Stimulated activated CD4-positive, alpha-beta T cell treated with anti-CD3 and anti-CD28 coated beads, Interleukin-15, amount 100 ng/mL, for 48 hours (primary cell): ENCODE measurements at places on chromosomes 6 and 20.

DNA sequence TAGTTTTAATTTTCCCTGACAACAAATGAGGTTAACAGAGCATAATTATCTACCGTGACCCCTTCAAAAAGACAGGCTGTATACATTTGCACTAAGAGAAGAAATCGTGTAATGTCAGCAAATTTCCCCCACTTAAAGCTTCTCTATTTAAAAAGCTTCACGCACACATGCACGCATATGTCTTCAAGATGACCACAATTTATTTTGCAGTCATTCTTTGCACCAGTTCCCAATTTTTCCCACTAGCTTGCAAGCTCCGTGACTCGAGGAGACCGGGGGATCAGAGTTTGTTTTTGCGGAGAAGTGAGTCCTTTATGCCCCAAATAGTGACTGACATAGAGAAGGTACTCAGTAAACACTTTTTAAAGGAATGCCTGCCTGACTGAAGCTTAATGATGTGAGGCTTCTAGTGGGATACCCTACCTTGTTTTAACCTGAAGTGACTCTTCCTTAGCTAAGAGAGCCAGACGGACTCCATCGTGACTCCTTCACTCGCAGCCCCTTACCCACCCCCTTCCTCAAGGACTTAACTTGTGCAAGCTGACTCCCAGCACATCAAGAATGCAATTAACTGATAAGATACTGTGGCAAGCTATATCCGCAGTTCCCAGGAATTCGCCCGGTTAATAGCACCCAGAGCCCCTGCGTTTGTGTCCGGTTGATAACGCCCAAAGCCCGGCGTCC is 9.3 kb upstream of the NQO2 start:
- DNase-seq: no peak

GRCh38 chr20:58980711-58981627 is at the start of gene NELFCD:
Gene NELFCD (plus strand): TSS chr20:58981256. CDS start chr20:58981310, 54 bp downstream.
- peak; percentile 66 for DNase-seq

DNA sequence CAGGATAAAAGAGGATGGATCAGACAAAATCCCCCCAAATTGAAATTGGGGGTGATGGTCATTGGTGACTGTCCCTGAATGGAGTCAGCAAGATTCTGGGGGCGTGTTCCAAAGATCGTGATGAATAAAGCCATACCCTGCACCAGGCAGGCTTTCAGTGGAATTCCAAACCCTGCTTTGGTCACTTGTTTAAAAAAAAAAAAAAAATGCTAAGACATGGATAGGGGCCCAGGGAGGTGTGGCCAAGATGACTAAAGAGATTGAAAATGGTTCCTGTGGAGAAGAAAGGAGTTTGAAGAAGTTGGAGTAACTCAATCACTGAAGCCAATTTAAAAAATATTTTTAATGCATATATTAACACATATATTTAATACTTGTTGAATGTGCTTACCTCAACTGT is 161.4 kb upstream of the KCNG1 start:
- no peak for DNase-seq

DNA sequence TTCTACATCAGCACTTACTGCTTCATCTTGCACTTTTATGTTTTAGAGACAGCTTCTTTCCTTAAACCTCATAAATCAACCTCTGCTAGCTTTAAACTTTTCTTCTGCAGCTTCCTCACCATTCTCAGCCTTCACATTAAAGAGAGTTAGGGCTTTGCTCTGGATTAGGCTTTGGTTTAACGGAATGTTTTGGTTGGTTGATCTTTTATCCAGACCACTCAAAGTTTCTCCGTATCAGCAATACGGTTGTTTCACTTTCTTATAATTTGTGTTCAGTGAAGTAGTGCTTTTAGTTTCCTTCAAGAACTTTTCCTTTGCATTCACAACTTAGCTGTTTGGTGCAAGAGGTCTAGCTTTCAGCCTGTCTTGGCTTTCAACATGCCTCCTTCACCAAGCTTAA is 40.4 kb downstream of the DNAAF9 start:
- no peak for DNase-seq

DNA sequence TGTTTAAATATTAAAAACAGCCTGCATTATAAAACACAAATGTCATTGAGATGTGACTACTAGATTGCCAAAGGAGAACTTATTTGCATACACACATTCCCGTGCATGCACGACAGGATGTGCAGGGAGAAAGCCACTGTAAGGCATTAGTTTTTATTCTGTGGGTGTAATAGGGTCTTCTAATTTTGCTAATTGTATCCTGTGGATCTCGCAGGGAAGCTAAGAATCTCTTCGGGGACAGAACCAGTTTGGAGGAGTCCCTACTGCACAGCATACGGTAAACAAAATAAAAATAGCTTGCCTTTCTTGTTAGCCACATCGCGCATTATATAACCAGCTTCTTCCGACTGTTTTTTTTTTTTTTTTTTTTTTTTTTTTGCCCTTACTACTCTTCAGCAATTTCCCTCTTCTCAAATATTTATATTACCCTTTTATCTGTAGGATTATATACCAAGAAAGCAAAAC is 2.0 kb downstream of the ATXN1 start:
- DNase-seq: no peak

DNA sequence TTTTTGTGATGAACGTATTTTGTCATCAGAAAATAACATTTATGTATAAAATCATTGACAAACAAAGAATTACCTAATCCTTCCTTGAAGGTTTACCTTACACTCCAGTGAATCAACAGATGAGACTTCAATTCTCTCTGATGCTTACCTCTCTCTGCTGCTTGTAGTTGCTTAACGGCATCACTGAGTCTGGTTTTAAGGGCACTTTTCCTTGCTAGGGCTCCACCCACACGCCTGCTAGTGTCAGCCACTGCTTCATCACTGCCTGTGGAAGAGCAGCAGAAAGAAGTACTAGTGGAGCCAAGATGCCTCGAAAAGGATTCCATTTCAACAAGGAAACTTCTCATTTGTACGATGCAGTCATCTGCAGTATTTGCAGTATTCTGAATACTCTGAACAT is 63.0 kb downstream of the FAM229B start:
- DNase-seq: no peak

GRCh38 chr6:111450087-111450486 is 32.9 kb downstream of the REV3L start:
- no peak for DNase-seq

DNA sequence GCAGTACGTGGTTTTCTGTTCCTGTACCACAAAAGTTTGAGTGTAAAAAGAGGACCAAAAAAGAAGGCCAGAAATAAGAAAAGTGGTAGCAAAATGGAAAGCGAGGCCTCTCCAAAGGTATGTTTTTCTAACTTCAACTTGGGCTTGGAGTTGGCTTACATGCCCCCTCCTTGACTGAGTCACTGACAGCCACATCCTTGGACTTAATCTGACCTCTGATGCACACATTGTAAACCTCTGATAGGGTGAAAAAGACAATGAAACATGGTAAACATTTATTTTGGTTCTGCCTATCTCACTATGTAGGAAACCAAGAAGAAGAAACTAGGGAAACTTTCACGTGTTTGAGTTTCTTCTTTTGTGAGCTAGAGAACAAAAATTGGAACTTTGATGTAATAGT is 503.2 kb upstream of the ID4 start:
- DNase-seq: no peak

DNA sequence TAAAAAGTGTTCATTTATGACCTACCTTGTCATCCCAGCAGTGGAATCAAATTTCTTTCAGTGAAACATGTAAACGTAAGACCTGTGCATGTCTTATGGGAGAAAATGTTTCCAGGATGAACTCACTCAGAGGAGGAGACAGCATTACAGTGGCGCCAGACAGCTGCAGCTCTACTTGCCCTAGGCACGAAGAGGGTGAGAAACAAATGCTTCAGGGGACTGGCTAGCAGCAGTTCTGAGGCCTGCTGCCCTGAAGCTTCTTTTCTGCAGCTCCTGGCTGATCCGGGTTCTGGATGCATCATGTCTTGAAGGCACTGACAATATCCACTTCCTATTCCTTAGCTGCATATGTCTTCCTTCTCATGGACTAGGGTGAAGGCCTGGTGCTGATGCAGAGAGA is 120.2 kb downstream of the QRSL1 start:
- no peak for DNase-seq

- no peak for DNase-seq
Observed at GRCh38 chr6:2713473-2714110, 37.1 kb downstream of the MYLK4 start.

GRCh38 chr6:25413207-25413905 is 134.2 kb downstream of the CARMIL1 start:
- no peak for DNase-seq

- no peak for DNase-seq
Observed at GRCh38 chr6:153038378-153039057, 36.0 kb upstream of the MTRF1L start.

GRCh38 chr6:107670792-107671199 is 153.3 kb downstream of the SCML4 start:
- DNase-seq: no peak

DNA sequence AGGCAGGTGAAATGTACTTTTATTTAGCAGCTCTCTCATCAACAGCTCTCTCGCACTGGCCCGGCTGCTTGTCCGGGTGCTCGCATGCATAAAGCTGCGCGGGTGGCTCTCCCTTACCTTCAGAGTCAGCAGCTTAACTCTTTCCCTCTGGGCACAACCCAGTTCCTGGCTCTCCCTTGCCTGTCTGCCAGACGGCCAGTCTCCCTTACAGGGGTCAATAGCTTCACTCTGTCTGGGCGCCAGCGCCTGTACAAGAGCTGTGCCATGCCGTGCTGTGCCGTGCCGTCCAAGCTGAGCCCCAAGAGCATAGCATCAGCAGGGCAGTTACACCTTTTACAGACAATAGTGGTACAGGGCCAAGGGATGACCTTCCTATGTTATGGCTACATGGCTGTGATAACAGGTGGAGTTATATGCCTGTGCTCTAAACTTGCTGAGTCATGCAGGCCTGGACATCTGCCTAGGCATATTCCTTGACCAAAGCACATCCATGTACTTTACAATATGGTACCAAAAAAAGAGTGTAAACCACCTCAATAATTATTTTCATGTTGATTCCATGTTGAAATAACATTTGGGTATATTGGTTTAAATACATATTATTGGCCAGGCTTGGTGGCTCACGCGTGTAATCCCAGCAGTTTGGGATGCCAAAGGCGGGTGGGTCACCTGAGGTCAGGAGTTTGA is 47.9 kb downstream of the BLTP3A start:
- no peak for DNase-seq

- no peak for DNase-seq
Observed at GRCh38 chr6:62146954-62147853, 138.8 kb downstream of the KHDRBS2 start.

- no peak for DNase-seq
Observed at GRCh38 chr6:15475261-15475660, 187.6 kb downstream of the DTNBP1 start.

DNA sequence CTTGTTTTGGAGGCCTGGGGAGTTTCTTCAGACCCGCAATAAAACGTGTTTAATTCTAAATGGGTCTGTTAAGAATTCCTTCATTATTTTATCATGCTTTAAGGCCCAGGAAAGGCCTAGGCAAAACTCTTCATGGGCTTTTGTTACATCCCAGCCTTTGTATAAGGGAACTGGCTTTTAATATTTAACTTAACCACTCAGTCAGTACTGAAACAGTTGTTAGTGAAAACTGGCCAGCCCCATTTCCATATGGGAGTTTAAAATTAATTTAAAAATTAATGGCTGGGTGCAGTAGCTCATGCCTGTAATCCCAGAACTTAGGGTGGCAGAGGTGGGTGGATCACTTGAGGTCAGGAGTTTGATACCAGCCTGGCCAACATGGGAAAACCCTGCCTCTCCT is 213.2 kb upstream of the FKBP1C start:
- DNase-seq: no peak
